ENCODE measurements at places on chromosomes 2 and 18.

- no peak for DNase-seq
Measured at GRCh38 chr2:181104512-181105115, 124.2 kb downstream of the UBE2E3 start.

DNA sequence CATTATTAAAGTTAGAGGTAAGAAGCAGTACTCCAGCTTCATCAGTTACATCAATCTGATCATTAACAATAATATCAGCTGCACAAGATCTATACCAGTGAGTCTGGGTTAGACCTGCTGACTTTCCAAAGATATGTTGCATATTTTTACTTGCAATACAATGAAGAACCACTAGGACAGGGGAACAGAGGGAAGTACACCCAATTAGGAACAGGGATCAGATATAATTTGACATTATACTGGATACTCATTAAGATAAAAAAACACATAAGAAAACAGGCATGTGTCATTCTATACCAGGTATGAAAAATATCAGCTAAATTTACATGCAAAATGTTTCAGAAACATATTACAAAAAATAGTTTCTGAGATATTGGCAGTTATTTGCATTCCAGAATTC lies 995.1 kb upstream of the DDX18 start:
- no peak for DNase-seq

GRCh38 chr2:47531378-47532042 lies 128.6 kb downstream of the MSH2 start:
- DNase-seq: no peak

DNA sequence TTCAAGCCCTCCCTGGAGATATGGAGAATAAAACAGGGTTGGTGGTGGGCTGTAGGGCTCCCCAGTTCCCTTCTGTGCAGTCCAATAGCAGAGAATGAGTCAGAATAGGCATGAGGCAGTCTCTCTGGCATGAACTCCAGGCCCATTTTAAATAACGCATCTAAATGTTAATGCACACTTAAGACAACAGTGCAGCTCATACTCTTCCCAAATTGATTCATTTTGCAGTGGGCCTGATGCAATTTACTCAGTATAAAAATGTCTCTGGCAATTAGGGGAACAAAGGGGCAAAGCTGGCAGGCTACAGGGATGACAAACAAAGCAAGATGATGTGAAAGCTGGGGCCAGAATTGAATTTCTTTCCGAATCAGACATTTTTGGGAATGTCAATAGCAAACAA lies 402.8 kb downstream of the CLIP4 start:
- no peak for DNase-seq

DNA sequence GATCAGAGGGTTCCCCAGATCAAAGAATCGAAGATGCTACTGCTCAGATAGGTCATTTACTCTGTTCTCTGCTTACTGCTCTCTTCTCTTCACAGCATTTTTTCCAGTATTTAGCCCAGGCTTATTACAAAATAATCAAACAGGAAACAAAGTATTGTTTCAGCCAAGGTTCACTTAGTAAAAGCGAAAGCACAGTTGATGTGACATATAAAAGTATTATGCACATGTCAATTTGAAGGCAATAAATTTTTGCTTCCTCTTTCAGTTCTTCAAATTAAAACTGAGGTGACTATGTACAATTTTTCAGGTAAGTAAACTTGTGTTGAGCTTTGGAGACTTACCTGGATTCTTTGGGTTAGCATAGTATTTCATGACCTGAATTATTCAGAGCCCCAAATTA lies 262.8 kb upstream of the CHST9 start:
- DNase-seq: no peak

DNA sequence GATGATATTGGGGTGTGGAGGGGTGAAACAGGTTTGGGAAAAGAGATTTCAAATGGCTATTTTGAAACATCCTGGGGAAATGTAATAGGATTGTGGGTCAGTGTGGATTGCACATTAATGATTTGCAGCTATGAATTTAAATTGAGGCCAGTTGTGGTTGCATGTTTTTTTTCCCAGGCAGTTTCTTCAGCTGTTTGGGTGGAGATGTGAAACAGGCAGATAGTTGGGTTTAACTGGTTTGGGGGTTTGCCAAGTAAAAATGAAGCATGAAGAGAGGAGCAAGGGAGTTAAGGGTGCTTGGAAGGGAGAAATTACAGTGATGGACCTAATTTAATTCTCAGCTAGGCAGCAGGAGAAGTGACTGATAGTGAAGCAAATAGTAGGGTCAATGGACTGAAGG lies 16.8 kb downstream of the GPD2 start:
- DNase-seq: no peak

DNA sequence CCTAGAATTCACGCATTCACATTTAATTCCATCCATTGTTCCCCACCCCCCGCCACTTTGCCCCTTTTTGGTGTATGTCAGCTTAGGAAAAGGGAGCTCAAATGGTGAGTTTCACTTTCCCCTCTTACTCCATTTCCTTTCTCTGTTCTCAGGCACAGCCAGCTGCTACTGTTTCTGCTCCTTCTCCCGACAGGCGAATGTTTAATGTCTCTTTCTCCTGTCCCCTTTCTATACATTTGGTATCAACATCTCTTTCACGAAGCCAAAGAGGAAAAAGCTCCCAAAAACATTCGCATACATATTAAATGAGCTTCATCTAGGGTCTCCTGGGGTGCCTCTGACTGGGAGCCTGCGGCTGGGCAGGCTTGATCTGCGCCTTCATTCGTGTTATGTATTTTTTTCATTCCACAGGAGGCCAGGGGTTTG lies 124.2 kb upstream of the SATB2 start:
- DNase-seq: no peak

GRCh38 chr2:240957656-240958365 lies 40.6 kb upstream of the SNED1 start:
- no peak for DNase-seq

- no peak for DNase-seq
Measured at GRCh38 chr2:179842498-179843153, 18.8 kb downstream of the ZNF385B start.

- DNase-seq: no peak
Measured at GRCh38 chr2:197805715-197806633, 1.6 kb downstream of the PLCL1 start.

DNA sequence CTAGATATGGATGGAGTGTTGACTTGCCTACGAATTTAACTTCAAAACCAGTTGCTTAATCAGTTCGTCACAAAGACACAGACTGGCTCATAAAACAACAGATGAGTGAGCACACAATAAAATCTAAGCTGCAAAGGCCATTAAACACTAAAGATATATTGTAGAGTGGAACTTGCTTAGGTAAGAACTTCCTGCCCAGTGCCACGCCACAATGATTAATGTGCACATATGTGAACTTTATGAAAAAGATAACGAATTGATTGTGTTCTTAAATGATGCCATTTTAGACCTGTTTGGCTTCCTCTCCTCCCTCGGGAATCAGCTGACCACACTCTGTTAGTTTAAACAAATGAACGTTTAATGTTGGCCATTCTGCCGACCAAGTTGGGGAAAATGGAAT lies 2031.3 kb upstream of the CELF4 start:
- DNase-seq: no peak

- DNase-seq: no peak
Measured at GRCh38 chr2:62352031-62352430, 154.0 kb downstream of the TMEM17 start.

GRCh38 chr2:30037016-30037415 lies 109.8 kb upstream of the YPEL5 start:
- DNase-seq: no peak

DNA sequence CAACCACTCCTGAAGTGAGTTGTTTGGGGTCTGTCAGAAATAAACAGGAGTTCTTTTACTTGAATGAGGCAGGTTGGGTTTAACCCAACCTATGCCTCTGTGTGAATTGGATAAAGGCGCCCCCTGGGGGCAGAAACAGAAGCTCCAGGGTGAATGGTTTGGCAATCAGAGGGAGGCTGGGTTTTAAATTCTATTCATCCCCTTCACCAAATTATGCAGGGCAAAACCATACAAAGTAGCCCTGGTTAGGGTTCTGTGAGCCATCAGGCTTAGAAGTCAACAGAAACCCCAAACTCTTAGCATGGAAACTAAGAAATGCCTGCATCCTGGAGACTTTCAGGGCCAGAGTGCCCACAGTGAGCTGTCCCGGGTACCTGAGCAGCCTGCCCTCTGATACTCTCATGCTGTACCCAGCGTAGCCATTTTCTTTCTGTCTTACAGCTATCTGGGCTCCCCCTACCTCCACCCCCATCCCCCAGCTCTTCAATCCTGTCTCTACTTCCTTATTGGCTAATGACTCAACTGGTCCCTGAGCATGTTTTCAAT lies 241.5 kb downstream of the ICOS start:
- no peak for DNase-seq

DNA sequence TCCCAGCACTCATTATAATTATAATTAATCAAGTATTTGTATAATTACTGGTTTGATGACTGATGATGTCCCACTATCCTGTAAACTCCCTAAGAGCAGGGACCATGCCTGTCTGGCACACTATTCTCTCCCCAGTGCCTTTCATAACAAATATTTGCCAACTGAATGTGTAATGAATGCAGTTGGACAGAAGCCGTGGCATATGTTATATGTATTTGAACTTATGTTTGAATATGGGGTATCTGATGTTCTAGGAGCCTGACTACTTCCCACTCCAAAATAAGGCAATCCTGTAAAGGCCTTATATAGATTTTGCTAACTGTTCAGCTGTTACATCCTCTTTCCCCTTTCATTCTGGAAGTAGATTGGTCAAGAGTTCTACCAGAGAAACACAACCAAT lies 19.7 kb downstream of the OSBPL6 start:
- no peak for DNase-seq

GRCh38 chr2:191857886-191858285 lies 11.0 kb upstream of the CAVIN2 start:
- DNase-seq: no peak

DNA sequence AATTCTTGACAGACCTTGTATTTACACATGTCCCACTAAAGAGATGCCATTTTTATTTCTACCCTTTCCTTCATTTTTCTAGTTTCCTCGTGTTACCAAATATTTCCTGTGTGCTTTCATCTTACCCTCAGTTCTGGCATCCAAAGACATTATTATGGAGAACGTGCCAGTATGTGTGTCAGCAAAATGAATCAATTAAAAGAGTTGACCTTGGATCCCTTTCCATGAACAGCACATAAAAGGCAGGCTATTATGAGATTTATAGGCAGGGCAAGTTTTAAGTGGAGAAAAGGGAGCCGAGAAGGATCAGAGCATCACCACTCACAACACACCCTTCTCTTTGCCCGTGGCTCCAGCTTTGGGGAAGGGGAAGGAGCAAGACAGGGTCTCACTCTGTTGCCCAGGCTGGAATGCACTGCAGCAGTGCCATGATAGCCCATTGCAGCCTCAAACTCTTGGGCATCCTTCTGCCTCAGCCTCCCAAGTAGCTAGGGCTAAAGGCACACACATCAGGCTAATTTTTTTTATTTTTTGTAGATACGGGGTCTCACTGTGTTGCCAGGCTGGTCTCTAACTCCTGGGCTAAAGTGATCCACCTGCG lies 149.9 kb downstream of the GFPT1 start:
- DNase-seq: no peak

- no peak for DNase-seq
Measured at GRCh38 chr2:42876326-42876751, 84.0 kb upstream of the HAAO start.

GRCh38 chr18:8747440-8747937 lies 42.1 kb downstream of the MTCL1 start:
- DNase-seq: no peak

GRCh38 chr2:8976442-8977259 lies 26.8 kb downstream of the MBOAT2 start:
- no peak for DNase-seq

- DNase-seq: no peak
Measured at GRCh38 chr2:61493523-61493942, 22.6 kb upstream of the USP34 start.

- DNase-seq: no peak
Measured at GRCh38 chr2:103448495-103448894, 686.7 kb downstream of the TMEM182 start.

- no peak for DNase-seq
Measured at GRCh38 chr2:109030870-109031475, 42.0 kb upstream of the EDAR start.

GRCh38 chr2:205609113-205609512 lies 73.2 kb upstream of the NRP2 start:
- DNase-seq: no peak

DNA sequence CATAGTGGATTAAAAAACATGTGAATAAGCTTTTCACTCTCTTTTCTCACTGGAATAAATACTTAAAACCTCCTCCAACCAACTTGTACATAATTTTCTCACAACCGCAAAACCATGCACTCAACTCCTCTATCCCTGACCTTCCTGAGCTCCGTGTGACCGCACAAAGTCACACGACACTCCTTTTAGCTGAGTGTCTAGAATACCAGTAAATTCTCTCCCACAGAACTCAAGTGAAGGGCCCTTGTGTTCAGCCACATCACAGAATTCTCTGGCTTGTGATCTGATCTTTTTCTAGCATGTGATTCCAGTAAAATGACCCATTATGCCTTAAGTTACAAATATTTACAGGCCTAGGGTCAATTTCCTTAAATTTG lies 91.2 kb upstream of the ARL4C start:
- no peak for DNase-seq

DNA sequence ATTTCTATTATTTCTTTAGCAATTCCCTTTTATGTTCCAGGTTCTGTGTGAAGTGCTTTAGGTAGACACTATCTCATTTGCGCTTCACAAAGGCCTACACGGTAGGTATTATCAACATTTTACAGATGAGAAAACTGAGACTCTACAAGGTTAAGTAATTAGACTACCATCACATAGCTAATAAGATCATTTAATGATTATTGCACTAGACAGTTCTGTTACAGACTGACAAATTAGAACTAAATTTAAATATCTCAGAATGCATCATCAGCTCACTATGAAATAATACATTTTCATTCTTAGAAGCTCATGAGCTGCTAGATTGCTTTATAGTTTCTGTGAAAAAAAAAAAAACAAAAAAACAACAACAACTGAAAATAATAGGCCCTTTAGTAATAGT lies 37.9 kb downstream of the DARS1 start:
- DNase-seq: no peak

GRCh38 chr18:79756826-79757225 lies 40.9 kb upstream of the KCNG2 start:
- no peak for DNase-seq

DNA sequence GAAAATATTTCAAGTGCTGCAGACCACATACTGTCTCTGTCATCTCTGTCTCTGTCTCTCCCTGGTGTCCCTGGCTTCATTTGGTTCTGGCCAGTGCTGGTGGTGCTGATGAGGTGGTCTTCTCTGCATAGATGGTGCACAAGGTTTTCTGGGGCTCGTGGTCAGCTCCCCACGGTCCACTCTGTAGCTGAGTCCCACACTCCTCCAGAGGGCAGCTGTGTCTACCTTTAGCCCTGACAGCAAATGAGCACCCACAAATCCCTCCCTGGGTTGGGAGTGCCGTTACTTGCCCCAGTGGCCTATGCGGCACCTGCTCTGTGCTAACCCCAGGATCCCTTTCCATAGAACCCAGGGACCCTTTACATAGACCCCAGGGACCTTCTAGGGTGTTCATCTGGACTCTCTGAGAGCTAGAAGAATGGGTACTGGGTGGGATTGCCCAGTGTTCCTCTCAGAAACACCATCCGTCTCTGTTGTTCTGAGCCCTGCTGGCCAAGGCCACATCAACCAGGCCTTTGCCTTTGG lies 129.3 kb downstream of the CAPN13 start:
- no peak for DNase-seq

GRCh38 chr2:241073166-241074064 lies 28.7 kb downstream of the MTERF4 start:
- no peak for DNase-seq

Measured in cerebellar nuclear complex (tissue), 1 donor.